ENCODE measurements at places on chromosomes 4 and X.
A peak's percentile ranks its signal among the peaks of the same experiment; 100 is the strongest.

DNA sequence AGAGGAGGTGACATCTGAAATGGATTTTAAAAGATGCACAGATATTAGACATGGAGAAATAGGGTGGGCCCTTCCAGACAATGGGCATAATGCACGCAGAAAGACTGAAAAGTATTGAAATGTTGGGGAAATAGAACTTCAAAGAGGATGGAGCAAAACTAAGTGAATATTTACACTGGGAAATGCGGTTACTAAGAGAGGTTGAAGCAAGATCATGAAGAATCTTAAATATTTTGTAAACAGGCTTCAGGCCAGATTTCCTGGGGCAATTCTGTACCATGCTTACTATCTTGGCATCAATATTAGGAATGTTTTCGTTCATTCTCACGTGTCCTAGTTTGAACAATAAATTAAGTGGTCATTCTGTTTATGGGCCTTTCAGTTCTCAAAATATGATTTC is 216.3 kb downstream of the ADAMTS3 start:
- no peak for DNase-seq

DNA sequence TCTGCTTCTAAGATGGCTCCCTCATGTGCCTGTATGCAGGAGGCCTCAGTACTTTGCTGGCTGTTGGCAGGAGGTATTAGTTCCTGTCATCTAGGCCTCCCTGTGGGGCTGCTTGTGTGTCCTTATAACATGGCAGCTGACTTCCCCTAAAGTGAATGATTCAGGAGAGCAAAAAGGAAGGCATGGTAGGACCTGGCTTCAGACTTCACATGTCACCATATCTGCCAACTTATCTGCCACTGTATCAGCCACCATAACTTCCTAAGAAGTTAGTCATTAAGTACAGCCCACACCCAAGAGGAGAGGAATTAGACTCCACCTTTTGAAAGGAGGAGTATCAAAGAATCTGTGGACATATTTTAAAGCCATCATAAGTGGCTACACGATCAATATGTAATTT is 122.5 kb downstream of the UCHL1 start:
- no peak for DNase-seq

GRCh38 chr4:53929955-53930798 is 134.2 kb downstream of the CHIC2 start:
- peak; percentile 84 for DNase-seq

DNA sequence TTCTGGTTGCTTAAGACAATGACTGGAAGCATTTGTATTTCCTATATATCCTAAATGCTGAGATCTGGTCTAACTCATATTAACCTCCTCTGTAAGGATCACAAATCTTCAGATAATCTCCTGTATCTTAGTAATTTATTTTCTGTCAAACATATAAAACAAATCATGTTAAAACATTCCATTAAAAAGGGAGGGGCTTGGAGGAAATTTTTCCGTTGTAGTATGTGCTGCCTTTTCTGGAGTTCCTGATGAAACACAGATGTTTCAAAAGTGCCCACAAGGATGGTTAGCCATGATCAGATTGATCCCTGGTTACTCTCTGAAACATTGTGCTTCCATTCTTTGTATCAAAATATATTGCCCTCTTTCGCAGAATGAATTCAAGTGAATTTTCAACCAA is 182.1 kb downstream of the TENM3 start:
- DNase-seq, result no peak

DNA sequence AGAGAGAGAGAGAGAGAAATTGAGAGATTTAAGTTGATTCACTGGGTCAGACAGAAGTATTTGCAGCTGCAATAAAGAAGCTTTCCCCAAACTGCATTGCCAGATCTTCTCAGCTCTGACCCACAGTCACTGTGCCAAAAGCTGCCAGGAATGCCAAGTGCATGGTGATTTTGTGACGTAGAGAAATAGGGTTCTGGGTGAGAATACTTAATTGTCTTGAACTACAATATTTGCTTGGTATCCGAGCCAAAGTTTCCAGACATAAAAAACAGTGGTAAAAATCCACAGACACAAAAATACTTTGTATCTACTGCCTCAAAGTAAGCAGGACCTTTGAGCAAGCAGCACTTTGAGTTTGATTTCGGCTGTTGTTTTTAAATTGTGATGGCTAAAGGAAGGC is 331.1 kb downstream of the GRID2 start:
- DNase-seq, result no peak

DNA sequence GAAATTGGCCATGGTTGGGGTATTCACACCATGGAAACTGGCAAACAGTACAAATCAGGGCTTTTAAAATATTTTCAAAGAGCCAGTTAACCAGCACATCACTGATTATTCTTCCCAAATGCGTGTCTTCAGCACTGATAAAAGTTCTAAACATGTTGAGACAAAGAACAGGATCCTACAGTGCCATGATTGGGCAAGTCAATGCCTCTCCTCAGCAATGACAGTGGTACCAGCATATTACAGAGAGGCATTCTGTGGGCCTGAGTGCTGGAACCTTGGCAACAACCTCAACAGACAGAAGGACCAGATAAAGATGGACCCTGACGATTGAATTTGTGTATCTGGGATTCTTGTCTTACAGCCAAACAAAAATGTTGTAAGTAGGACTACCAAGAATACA is 108.9 kb downstream of the EFHC2 start:
- DNase-seq, result no peak

- no peak for DNase-seq
These were observed 604.3 kb downstream of the PACRGL start for GRCh38 chr4:21304540-21304887.

- DNase-seq, result no peak
These were observed 373.1 kb downstream of the PPARGC1A start for GRCh38 chr4:23516716-23517115.

- no peak for DNase-seq
These were observed 28.2 kb downstream of the ODAPH start for GRCh38 chr4:75584067-75584466.

Measured in NCI-H510A treated with DMSO at 0.1 percent for 48 hours (cell line).